ENCODE measurements at places on chromosomes 1 and 21. TPM values are rescaled to one million over a fixed set of nuclear protein-coding genes. Genes with fewer than 3 reads are reported as not detected.

SPRR2F gene
- not detected for total RNA-seq

DNA sequence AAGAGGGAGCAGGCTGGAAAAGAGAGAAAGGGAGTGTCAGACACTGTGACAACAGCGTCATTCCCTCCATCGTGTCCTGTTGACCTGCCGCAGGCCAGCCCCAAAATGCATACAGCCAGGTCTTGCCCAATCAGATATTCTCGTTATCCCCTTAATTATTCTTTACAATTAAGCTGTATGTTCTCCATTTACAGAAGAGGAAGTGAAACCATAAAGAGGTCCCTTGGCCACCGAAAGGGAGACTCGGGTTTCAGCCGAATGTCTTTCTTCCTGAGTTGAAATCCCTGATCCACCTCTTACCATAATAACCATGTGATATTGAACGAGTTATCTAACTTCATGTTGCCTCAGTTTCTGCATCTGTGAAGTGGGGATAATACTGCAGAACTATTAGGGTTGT is 70.5 kb downstream of the IGSF21 start:
- no peak for DNase-seq

BNIPL gene
- 0.13 TPM for total RNA-seq

- peak; percentile 78 for DNase-seq
Measured at GRCh38 chr1:8122160-8122476, 96.0 kb upstream of the ERRFI1 start.

C1orf94 gene
- total RNA-seq = not detected

GRCh38 chr1:24502065-24502708 is 449 bp upstream of the RCAN3 start:
- DNase-seq = peak; percentile 62

SLAMF1 gene
- 0.13 TPM for total RNA-seq

SMCP gene
- total RNA-seq = not detected

LORICRIN gene
- not detected for total RNA-seq

CEP170 gene
- total RNA-seq = 99.4 TPM

GRCh38 chr1:154466921-154467417 is 35.0 kb upstream of the TDRD10 start:
- DNase-seq = no peak
